ENCODE measurements at places on chromosomes 11 and 22. TPM values are rescaled to one million over a fixed set of nuclear protein-coding genes. Genes with fewer than 3 reads are reported as not detected.
A peak's percentile ranks its signal among the peaks of the same experiment; 100 is the strongest.

Gene ALX4
- not detected for total RNA-seq

Gene ADM2
- 0.18 TPM for total RNA-seq

Gene PLEKHA7
- not detected for total RNA-seq

Gene NAV2
- total RNA-seq = 4.5 TPM

Gene TEX54
- total RNA-seq = not detected

Gene PISD
- total RNA-seq = 34.1 TPM

Gene OTOG
- not detected for total RNA-seq

Gene PSMC3
- 238 TPM for total RNA-seq

Gene TEX12
- total RNA-seq = not detected

Gene GGTLC2
- not detected for total RNA-seq

Gene PCF11
- 26.7 TPM for total RNA-seq

Gene LRRC4C
- under 0.01 TPM for total RNA-seq

Gene PATE3
- total RNA-seq = not detected

GRCh38 chr11:61766353-61766841 is 14.0 kb downstream of the MYRF start:
- peak; percentile 86 for DNase-seq

GRCh38 chr11:115161876-115162275 is 342.3 kb downstream of the CADM1 start:
- DNase-seq = no peak

- no peak for DNase-seq
Observed at GRCh38 chr11:57499983-57500461, 15.5 kb downstream of the SLC43A1 start.

- peak; percentile 86 for DNase-seq
Observed at GRCh38 chr11:88174709-88175568, at the start of gene RAB38. Gene RAB38, minus strand, starts transcription at chr11:88175443. Its CDS starts 59 bp downstream, at chr11:88175384.

- DNase-seq = peak; percentile 100
Observed at GRCh38 chr11:120432056-120433018, 79.2 kb upstream of the GRIK4 start.

DNA sequence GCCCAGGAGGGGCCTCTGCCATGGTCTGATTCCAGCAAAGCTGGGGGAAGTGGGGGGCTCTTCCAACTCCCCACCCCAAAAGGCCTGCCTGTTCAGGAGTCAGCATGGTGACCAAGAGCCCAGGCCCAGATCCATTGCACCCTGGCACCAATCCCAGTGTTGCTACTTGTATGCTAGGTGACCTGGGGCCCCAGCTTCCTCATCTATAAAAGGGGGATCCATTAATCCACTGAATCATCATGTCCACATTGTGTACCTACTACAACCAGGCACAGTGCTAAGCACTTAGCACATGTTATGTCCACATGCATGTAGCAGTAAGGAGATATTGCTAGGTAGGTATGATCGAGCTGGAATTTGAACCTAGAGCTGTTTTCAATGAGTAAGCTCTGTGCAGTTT is 2.0 kb downstream of the SYT12 start:
- no peak for DNase-seq

DNA sequence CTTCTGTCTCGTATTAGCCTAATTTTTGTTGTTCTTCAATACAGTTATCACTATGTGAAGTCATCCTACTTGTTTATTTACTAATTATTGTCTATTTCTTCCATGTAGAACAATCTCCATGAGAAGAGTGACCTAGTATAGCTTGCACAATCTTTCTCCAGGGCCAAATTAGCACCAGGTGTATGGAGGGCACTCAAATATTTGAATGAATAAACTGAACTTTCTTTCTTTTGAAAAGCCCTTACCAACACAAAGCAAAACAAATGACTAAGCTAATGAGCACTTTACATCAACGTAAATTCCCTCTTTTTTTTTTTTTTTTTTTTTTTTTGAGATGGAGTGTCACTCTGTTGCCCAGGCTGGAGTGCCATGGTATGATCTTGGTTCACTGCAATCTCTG is 34.2 kb downstream of the ABTB2 start:
- DNase-seq = no peak

DNA sequence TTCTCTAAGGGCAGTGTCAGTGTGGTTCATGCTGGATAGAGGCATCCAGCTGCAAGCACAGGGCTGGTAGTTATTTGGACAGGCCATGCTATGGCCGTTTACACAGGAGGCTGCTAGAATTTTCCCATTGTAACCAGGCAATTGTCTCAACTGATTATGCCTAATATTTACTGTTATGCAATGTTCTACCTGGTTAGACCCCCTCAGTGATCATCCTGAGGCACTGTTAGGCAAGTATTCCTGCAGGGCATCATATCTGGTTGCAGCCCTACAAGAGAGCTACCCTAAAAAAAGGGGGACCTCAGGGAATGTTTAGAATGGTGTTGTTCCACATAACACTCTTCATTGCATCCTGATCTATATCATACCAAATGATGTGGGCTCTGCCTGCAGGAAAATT is 1124.6 kb downstream of the JRKL start:
- no peak for DNase-seq

DNA sequence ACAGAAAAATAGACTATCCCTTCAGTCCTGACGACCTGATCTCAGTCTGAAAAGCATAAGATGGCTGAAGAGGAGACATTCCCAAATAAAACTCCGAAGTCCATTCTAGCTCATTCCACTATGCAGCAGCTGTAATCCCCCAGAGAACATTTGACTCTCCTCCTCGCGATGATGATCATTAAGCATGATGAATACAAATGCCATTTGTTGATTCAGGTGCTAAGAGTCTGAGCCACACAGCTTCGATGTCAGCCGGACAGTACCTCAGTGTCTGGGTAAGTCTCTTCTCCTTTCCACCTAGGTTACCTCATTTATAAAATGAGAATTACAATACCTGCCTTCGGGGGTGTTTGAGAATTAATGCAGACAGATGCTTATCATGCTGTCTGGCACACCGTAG is 94.8 kb downstream of the TENM4 start:
- no peak for DNase-seq

DNA sequence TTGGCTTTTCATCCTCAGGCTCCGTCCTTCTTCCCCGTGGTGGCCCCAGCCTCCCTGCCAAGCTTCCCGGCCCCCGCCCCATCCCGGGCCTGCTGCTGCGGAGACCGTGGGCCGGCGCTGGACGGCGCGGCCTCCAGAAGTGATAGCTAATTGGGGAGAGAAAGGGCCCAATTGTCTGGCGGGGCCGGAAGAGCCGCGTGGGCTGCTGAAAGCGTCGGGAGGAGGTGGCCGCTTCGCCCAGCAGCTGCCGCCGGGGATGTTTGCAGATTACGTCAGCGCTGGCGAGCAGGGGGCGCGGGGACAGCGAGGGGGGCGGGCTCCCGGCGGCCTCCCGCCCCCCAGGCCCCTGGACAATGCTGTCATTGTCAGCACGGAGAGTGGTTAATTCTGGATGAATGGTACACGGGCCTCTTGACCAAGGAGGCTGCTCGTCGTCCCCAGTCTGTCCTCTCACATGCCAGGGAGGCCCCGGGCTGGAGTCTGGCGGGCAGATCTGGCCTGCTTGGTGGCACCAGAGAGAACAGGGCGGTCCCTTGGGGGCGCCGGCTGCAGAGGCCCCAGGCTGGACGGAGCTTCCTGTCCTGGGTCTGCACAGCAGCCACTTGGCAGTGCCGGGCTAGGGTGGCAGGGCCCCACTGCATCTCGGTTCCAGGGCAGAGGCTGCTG is 1.6 kb downstream of the SMIM38 start:
- DNase-seq = peak; percentile 77

- no peak for DNase-seq
Observed at GRCh38 chr11:19368726-19369375, 128.1 kb upstream of the E2F8 start.

DNA sequence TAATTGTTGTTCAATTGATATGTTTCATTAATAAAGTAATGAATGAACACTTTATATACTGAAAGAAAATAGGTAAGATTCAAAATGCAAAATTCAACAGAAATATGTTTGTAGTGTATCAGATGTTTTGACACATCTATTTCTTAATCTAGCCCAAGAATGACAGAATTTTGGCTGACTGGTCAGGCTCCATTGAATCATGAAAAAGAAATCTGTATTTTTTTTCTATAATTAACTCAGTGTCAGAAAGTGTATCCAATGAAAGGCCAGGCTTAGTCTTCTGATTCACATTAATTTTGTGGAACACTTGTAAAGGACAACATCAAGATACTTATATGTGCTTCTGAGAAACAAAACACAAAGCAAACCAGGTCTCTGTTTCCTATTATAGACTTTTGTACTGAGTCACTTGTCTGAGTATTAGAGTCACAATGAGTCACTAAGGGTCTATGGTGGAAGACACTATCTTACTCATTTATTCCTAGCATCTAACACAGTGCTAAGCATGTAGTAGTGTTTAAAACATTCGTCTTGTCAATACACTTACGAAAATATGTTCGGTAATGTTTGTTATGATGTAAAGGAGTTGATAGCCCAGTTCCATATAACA is 297.7 kb upstream of the CCDC90B start:
- peak; percentile 80 for DNase-seq

- peak; percentile 65 for DNase-seq
Observed at GRCh38 chr11:60857378-60858232, 1.9 kb upstream of the PTGDR2 start.

DNA sequence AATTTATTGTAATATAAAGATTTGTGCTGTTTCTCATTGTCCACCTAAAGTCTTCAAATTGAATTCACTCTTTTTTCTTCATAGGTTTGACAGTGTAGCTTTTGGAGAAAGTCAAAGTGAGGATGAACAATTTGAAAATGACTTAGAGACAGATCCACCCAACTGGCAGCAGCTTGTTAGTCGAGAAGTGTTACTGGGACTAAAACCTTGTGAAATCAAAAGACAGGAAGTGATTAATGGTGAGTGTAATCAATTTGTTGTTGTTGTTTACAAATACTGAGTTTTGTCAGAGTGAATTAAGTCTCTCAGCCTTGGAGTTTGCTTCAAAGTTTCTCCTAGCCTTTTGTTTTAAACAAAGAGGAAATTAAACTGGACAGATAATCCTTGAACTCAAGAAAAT is 53.6 kb upstream of the GRIK4 start:
- DNase-seq = no peak

GRCh38 chr11:115919341-115920091 is 415.3 kb upstream of the CADM1 start:
- peak; percentile 79 for DNase-seq

- no peak for DNase-seq
Observed at GRCh38 chr11:31802000-31802551, 9.0 kb downstream of the PAX6 start.

- peak; percentile 80 for DNase-seq
Observed at GRCh38 chr11:110763249-110764011, 51.2 kb upstream of the ARHGAP20 start.

DNA sequence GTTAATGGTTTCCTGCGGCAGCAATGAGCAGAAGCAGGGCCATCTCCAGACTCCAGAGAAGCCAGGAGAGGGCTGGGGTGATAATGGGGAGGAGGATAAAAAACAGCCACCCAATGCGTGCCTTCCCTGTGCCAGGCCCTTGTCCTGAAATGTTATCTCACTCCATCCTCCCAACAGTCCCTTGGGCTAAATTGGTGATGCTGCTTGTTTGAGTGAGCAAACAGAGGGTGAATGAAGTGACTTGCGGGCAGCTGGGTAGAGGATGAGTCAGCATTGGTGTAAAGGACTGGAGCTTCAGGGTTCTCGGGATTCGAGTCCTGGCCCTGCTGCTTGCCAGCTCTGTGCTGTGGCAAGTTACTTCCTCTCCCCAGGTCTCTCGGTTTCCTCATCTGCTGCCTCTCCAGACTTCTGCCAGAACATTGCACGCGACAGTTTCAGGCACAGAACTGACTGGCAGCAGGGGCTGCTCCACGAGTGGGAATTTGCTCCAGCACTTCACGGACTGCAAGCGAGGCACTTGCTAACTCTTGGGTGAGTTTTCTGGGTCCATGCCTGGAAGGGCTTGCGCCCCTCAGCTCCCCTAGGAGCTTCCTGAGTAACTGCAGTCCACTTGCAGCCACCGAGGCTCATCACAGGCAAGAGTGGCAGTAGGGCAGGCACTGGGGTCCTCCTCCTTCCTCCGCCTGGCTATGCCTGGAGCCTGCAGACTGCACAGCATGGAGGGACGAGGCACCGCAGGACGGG is at the start of gene P2RY6:
TSS of gene P2RY6 (plus strand) at position 403 of the 744 bp plus-strand sequence. CDS start 24,181 bp downstream, outside the sequence.
- DNase-seq = peak; percentile 60

- DNase-seq = peak; percentile 32
Observed at GRCh38 chr22:46042786-46043185, 65.8 kb upstream of the WNT7B start.

- DNase-seq = no peak
Observed at GRCh38 chr11:132042296-132042695, 671.9 kb downstream of the NTM start.

GRCh38 chr11:63505857-63506528 is at the start of gene LGALS12:
Gene LGALS12, plus strand, starts transcription at chr11:63506084. Its CDS starts 375 bp downstream, at chr11:63506459.
- no peak for DNase-seq

DNA sequence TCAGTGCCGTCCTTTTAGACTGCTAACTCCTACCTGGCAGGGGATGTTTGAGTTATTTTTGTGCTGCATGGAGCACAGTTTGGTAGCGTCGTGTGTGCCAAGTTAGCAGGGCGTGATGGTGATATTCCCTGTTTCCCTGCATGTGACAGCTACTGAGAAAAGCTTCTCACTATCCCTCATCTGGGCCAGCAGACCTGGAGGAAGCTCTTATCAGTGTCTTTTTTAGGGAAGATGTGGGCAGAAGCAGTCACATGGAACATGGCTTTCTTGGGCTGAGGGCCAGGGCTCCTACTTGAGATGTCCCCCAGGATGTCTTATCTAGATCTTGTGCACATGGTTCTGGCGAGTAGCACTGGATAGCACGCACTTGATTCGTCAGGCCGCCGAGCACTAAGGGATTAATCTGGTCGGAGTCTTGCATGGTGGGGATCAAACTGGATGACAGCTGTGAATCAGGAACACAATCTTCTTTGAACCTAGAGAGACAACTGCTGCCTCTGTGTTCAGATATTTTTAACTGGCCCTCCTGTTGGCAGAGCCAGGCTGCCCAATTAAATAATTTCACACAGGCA is 33.8 kb downstream of the TECTA start:
- no peak for DNase-seq

DNA sequence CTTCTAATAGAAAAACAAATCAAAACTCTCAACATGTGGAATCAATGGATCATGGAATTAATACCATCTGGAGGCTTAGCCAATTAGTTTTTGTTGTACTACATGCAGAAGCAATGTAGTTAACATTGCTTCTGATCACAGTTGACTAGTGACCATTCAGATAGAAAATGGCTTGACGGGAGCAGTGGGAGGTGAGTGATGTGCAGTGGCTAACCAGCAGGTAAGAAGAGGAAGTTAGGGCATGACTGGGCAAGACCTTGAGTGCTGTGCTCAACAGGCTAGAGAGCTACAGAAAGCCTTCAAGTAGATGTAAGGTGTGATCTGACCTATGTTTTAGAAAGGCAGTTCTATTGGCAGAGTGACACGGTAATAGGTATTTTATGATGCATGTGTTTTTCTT is 60.7 kb upstream of the ALKBH3 start:
- no peak for DNase-seq

- DNase-seq = peak; percentile 56
Observed at GRCh38 chr11:129251067-129251466, 58.9 kb upstream of the ARHGAP32 start.
